ENCODE measurements at places on chromosomes 2 and 18.

DNA sequence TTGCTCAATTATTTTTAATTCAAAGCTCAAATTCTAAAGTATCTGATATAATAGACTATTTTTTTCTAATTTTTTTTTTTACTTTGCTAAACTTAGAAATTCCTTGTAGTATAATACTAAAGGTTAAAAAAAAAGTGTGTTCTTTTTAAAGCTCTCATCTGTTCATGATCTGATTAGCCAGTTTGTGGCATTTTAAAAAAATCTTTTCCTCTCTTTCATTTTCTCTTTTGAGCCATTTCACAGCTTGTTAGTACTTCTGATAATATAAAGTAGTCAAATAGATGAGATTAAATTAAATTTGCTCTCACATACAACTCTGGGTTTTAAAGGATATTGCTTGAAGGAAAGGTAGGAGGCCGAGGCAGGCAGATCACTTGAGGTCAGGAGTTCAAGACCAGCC, 40.7 kb upstream of the NEMP2 start:
- DNase-seq, result no peak

- DNase-seq, result no peak
These were observed 113.4 kb upstream of the GLI2 start for GRCh38 chr2:120622159-120622869.

DNA sequence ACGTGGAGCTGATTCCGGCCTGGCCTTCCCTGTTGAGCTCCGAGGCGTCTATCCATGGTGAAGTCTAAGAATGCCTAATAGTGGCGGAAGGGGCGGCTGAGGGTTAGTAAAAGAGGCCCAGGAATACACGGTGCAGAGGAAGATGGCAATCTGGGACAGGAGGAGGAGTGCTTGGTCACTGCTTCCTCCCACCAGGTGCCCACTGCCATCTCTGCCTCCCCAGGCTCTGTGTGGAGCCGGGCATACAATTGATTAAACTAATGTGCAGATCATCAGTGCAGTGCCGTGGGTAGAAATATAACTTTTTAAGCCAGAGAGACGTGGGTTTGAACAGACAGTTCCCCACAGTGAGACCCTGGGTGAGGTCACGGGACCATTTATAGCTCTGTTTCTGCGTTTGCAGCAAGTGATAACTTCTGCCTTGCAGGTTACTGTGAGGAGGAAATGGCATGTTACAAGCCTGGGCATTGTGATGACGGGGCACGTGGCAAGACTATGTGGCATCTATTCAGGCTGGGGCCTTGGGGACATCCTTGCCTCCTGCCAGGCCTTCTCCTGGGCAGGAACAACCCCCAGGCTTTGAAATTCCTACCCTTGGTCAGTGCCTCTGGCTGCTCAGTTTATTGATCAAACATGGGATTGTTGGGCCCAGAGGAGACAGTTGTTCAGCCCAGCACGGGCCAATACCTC, 204.9 kb downstream of the ASB1 start:
- DNase-seq, result no peak

- DNase-seq, result no peak
These were observed 75.4 kb downstream of the SFXN5 start for GRCh38 chr2:72996117-72996502.
